ENCODE measurements at places on chromosomes 16 and 17. TPM values are rescaled to one million over a fixed set of nuclear protein-coding genes. Genes with fewer than 3 reads are reported as not detected.

The CMTM1 gene
- 6.5 TPM for total RNA-seq

The KRTAP9-2 gene
- not detected for total RNA-seq

The KRT33B gene
- total RNA-seq, result not detected

The HBA2 gene
- total RNA-seq, result 169 TPM

The DERL2 gene
- 22.1 TPM for total RNA-seq

The EVPL gene
- total RNA-seq, result 7.8 TPM

The CCL23 gene
- 0.81 TPM for total RNA-seq

The P2RX5 gene
- total RNA-seq, result 31.5 TPM

The CD300LB gene
- total RNA-seq, result 0.81 TPM

The INCA1 gene
- not detected for total RNA-seq

The YBX2 gene
- total RNA-seq, result 0.27 TPM

The C17orf78 gene
- not detected for total RNA-seq

The EFTUD2 gene
- total RNA-seq, result 121 TPM

The PRSS36 gene
- total RNA-seq, result 1.1 TPM

The TNFRSF17 gene
- total RNA-seq, result 0.27 TPM

The ZP2 gene
- total RNA-seq, result not detected

The ZNF785 gene
- 15.3 TPM for total RNA-seq

The C16orf46 gene
- total RNA-seq, result 1.9 TPM

The CTRL gene
- total RNA-seq, result 2.2 TPM

The GLYR1 gene
- total RNA-seq, result 39.6 TPM

The CES1 gene
- under 0.01 TPM for total RNA-seq

The MEIOB gene
- total RNA-seq, result 0.54 TPM

The KRTAP4-3 gene
- not detected for total RNA-seq

The CACNG3 gene
- not detected for total RNA-seq

The WFDC1 gene
- total RNA-seq, result 2.4 TPM

The TAX1BP3 gene
- 26.4 TPM for total RNA-seq

The SBK1 gene
- 1.1 TPM for total RNA-seq

The ACOX1 gene
- total RNA-seq, result 42.5 TPM

The SDR42E2 gene
- 0.27 TPM for total RNA-seq

The LRRC37A gene
- 15.3 TPM for total RNA-seq

The CLEC18A gene
- total RNA-seq, result 0.81 TPM

The RRAD gene
- 0.27 TPM for total RNA-seq

The KCNG4 gene
- total RNA-seq, result not detected

The GNGT2 gene
- 0.27 TPM for total RNA-seq

The SLC7A5 gene
- 24.8 TPM for total RNA-seq

The NPIPB6 gene
- total RNA-seq, result 1.1 TPM

All from hematopoietic multipotent progenitor cell (in vitro differentiated cells).